ENCODE measurements at places on chromosomes 5 and 9.
A peak's percentile ranks its signal among the peaks of the same experiment; 100 is the strongest.

DNA sequence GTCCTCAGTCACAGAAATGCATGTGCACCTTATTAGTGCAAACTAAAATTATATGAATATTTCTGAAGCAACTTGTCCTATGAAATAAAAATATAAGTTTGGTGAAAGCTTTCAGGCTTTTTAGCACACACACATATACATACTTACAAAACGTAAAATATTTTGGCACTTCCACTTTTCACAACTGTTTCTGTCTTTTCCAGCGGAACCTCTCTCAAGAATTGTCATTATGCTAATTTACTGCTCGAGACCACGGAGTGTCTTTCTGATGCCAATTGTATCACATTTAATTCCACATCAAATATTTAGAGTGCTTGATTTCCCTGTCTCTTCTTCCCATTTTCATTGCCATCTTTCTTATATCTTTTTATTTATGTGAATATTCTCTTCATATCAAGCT is 100.4 kb downstream of the MEF2C start:
- no peak overlapping the region for H3K4me3 ChIP-seq
- peak; percentile 59 for DNase-seq
- H3K27ac ChIP-seq: no peak overlapping the region
- H3K27me3 ChIP-seq: no peaks in the 10 kb centered on the region

DNA sequence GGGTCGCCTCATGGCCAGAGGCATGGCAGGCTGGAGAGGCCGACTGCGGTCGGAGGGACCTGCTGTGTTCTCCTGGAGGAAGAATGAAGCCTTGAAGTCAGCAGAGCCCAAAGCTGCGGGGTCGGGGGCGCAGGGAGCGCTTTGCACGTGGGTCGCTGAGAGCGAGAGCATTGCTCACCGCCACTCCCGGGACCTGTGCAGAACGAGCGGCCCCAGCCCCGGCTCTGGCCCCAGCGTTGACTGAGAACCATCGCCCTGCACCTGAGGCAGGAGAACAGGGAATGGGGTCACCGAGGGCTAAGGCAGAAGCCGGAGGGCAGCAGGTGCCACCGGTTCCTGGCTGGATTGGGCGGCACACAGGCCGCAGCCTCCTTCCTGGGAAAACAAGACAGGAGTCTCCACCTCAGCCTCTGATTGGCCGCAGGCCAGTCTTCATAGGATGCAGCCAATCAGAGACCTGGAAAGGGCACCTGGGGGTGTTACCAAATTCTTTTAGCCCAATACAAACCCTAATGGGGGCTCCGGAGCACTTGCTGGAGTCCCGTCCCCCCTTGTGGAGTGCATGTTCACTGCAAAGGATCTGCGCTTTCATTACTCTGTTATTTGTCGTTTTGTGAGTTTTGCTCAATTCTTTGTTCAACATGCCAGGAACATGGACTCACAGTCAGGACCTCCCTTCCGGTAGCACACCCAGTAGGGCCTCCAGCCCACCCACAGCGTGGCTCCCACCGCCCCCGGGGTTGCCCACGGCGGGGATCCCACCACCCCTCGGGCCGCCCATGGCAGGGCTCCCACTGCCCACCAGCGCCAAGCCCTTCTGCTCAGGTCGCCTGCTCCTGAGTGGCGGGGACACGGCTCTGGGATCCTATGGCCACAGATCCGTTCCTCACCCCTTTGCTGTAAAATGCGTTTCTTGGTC is 24.7 kb upstream of the SLC6A19 start:
- no peaks in the 10 kb centered on the region for H3K27me3 ChIP-seq
- H3K27ac ChIP-seq: no peak overlapping the region
- DNase-seq: no peak

DNA sequence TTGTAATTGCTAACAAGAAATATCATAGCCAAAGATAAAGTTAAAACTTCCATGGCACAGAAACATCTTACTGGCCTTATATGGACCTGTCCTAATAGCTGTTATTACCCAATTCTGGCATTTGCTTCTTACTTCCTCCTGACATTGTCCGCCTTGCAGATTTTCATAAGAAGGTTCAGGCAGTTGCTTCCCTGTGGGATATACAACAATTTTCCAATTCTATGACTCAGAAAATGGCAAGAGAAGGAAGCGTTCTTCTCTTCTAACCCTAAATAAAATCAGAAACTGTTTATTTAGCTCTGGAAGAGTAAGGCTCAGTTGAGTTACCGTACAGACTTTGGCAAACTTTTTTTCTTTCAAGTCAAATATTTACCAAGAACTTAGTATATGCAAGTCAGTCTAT is 1.7 kb downstream of the PRKAA1 start:
- H3K36me3 ChIP-seq: peaks cover 7% of the 10 kb centered on the region
- H3K27me3 ChIP-seq: no peaks in the 10 kb centered on the region
- DNase-seq: peak; percentile 35
- H3K4me1 ChIP-seq: peaks cover 7% of the 10 kb centered on the region
- peak overlapping the region; percentile 85 for H3K4me3 ChIP-seq

DNA sequence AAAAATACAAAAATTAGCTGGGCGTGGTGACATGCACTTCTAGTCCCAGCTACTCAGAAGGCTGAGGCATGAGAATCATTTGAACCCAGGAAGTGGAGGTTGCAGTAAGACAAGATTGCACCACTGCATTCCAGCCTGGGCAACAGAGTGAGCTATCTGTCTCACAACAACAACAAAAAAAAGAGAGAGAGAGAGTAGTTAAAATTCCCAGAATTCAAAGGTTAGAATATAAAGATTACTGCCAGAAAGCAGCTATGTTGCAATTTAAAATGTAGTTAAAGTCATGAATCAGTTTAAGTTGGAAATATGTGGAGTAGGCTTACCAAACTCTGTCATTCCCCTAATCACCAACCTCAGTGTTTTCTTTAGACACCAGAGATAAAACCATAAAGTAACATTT is 58.7 kb upstream of the SUSD1 start:
- no peak for DNase-seq
- H3K4me3 ChIP-seq: no peak overlapping the region
- no peaks in the 10 kb centered on the region for H3K27me3 ChIP-seq
- no peak overlapping the region for H3K27ac ChIP-seq
- H3K4me1 ChIP-seq: no peaks in the 10 kb centered on the region

DNA sequence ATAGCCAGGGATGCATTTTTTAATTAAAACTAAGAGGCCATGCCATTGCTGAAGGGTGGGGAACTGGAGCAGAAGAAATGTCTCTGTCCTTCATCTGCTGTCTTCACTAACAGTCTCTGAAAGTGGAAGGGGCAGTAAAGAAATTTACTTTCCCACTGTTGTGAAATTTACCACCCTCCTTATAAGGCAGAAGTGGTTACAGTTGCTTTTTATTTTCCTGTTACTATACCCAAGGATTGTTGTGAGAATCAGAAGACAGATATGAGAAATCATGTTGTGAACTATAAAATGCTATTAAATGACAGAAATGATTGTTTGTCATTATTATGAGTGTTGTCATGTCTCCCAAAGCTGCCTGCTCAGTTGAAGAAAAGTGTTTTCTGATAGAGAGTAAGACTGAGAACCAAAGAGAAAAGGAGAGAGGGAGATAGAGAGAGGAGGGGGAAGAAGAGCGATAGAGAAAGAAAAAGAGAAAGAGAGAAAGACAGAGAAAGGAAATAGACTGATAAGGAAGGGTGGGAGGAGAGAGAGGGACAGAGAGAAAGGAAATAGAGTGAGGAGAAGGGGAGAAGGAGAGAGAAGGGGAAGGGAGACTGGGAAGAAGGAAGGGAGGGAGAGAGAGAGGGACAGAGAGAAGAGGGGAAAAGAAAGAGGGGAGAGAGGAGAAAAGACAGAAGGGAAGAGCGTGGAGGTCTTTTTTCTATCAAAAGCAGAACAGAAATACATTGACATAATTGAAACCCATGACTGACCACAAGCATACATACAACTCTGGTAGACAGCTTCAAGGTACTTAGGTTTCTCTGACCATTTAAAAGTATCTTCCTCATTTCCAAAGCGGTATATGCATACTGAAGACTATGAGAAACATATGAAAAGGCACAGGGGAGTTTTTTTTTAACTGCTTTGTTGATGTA is 22.5 kb downstream of the SEC61B start:
- no peaks in the 10 kb centered on the region for H3K4me1 ChIP-seq
- no peak overlapping the region for H3K27ac ChIP-seq
- no peak overlapping the region for H3K4me3 ChIP-seq
- no peaks in the 10 kb centered on the region for H3K36me3 ChIP-seq
- H3K27me3 ChIP-seq: no peaks in the 10 kb centered on the region
- DNase-seq: peak; percentile 46

GRCh38 chr5:138716456-138716924 is 36.7 kb upstream of the CTNNA1 start:
- no peak for DNase-seq
- H3K27ac ChIP-seq: no peak overlapping the region
- peaks cover 2% of the 10 kb centered on the region for H3K27me3 ChIP-seq

GRCh38 chr9:135858491-135859185 is 48.7 kb downstream of the CAMSAP1 start:
- no peaks in the 10 kb centered on the region for H3K4me1 ChIP-seq
- no peak overlapping the region for H3K27ac ChIP-seq
- peaks cover 24% of the 10 kb centered on the region for H3K36me3 ChIP-seq
- no peak for DNase-seq
- no peak overlapping the region for H3K4me3 ChIP-seq

- no peak overlapping the region for H3K4me3 ChIP-seq
- peaks cover 9% of the 10 kb centered on the region for H3K27me3 ChIP-seq
- H3K4me1 ChIP-seq: no peaks in the 10 kb centered on the region
- no peak overlapping the region for H3K27ac ChIP-seq
- no peaks in the 10 kb centered on the region for H3K36me3 ChIP-seq
- DNase-seq: no peak
Measured at GRCh38 chr5:38448568-38449350, 107.7 kb downstream of the LIFR start.

- H3K4me3 ChIP-seq: no peak overlapping the region
- peaks cover 7% of the 10 kb centered on the region for H3K4me1 ChIP-seq
- H3K36me3 ChIP-seq: peaks cover 24% of the 10 kb centered on the region
- no peak overlapping the region for H3K27ac ChIP-seq
- no peaks in the 10 kb centered on the region for H3K27me3 ChIP-seq
Measured at GRCh38 chr5:132640613-132641012, 17.4 kb upstream of the IL13 start.

Data from common myeloid progenitor, CD34-positive (primary cell).